ENCODE measurements at places on chromosomes 3 and 15. TPM values are rescaled to one million over a fixed set of nuclear protein-coding genes. Genes with fewer than 3 reads are reported as not detected.

DNA sequence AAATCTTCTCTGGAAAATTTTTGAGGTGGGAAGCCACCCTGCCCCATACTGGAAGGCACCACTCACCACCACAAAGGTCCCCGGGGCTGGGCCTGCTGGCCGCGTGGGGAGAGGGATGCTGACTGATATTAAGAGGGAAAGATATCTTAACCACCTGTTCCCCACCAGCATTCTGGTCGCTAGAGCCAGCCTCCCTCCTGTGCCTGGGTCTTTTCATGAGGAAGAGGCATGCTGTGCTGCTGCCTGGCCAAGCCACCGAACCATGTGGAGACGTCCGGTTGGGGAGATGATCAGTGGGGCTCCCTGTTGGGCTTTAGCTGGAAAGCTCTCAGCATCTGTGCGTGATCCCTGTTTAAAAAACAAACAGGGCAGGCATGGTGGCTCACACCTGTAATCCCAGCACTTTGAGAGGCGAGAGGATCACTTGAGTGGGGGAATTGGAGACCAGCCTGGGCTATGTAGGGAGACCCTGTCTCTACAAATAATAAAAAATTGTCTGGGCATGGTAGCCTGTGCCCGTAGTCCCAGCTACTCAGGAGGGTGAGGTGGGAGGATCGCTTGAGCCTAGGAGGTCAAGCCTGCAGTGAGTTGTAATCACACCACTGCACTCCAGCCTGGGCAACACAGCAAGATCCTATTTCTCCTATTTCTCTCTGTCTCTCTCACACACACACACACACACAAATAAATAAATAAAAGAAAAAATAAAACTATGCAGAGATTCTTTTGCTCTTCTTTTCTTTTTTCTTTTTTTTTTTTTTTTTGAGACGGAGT, 1.0 kb downstream of the KLHL18 start:
- peak overlapping the region; percentile 89 for H3K4me3 ChIP-seq
- peak overlapping the region; percentile 99 for H3K27ac ChIP-seq
- peaks cover 2% of the 10 kb centered on the region for H3K36me3 ChIP-seq
- DNase-seq, result peak; percentile 3
- H3K4me1 ChIP-seq, result no peaks in the 10 kb centered on the region
- no peaks in the 10 kb centered on the region for H3K27me3 ChIP-seq

DNA sequence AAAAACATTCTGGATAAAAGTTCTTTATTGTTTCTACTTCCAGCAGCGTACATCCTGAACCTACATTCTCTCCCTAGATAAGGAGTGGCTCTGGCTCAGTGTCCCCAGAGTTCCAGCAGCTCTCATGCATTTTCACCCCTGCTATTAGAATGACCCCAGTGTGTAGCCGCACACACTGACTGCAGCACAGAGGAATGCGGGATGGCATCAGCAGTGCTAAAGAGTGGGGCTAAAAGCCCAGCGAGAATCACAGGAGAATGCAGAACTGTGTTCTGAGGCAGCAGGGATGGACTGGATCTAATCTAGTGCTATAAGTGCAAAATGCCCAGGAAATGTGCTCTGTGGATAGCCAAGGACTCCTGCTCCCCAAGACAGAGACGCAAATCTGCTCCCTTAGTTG, 66.4 kb upstream of the TJP1 start:
- no peak overlapping the region for H3K27ac ChIP-seq
- DNase-seq, result peak; percentile 80
- H3K4me3 ChIP-seq, result no peak overlapping the region
- peaks cover 5% of the 10 kb centered on the region for H3K4me1 ChIP-seq

DNA sequence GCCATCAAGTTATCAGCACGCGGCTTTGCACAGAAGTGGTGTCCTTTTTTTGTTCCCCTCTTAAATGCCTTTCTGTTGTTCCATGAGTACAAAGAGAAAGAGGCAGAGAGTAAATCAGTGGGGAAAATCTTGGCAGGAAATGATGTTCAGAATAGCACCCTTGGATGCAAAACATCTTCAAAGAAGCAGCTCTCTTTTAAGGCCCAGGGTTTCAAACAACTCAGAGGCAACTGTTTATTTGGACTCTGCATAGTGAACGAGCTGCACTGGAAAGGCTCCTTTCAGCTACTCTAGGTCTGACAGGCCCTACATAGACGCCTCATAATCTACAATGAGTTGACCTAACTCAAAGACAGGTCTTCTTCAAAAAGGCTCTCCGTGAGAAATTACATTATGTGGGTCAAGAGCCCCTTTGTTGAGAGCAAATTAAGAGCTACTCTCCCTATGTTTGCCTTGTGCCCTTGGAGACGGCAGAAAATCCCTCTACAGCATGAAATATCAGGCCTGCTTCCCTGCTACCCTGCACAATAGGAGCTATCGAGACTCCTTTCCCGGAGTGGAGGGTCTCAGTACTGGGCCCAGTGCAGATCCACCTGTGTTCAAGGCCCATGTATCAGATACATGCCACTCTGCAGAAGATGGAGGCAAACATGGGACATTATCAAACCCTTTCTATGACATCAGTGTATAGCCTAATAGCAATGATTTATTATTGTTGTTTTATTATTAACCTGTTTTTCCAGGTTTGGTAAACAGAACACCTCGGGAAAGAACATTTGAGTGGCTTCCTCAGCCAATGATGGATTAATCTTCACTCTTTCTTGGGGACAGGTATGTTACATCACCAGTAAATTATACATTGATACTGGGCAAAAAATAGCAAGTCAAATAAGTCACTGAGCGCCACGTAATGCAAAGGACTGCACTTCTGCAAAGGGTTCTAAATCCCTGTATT, 53.1 kb downstream of the HEG1 start:
- H3K36me3 ChIP-seq, result peaks cover 25% of the 10 kb centered on the region
- H3K27ac ChIP-seq, result no peak overlapping the region
- no peak overlapping the region for H3K4me3 ChIP-seq

DNA sequence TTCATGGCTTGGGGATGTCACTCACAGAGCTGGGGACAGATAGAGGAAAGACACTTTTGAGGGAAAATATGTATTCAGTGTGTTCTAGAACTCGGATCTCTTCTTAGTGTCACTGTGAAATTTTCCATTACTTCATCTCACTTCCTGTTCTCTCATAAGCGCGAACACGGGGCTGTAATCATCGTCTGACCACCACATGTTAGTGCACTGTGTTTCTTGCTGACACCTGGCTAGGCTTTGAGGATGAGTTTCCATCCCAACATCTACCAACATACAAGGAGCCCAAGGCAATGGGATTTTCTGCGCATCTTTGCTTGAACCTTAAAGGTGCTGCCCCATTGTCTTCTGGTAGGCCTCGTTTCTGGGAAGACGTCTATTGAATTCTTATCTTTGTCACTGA, 84.0 kb downstream of the LIPC start:
- H3K4me3 ChIP-seq, result no peak overlapping the region
- H3K27ac ChIP-seq, result no peak overlapping the region
- no peak for DNase-seq
- no peaks in the 10 kb centered on the region for H3K27me3 ChIP-seq
- no peaks in the 10 kb centered on the region for H3K36me3 ChIP-seq

DNA sequence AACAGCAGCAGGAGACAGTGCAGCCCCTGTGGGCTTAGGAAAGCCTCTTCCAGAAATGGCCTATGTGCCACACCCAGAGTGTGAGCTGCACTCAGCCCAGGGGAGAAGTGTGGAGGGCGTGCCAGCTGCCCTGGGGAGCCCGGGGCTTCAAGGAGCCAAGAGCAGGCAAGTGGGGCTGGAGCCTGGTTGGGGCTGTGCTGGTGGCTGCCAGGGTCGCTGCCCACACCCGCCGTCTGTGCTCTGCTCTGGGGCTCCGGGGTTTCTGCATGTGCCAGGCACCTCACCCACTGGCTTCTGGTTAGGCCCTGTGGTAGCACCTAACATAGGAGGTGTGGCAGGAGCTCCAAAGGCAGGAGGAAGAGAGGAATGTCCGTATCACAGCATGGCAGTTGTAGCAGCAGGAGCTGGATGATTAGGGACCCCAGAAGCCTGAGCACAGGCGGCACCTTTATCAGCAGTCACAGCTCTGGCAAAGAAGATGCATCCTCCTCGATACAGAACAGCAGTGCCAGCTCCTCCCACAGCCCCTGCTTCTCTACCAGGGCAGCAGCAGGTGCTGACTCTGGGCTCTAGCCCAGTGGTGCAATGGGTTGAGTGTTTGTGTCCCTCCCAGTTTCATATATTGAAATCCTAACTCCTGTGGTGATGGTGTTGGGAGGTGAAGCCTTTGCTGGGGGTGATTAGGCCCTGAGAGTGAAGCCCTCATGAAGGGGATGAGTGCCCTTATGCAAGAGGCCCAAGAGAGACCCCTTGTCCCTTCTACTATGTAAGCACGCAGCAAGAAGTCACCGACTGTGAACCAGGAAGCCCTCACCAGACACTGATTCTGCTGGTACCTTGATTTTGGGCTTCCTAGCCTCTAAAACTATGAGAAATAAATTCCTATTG, 70.0 kb upstream of the KLF13 start:
- H3K4me3 ChIP-seq, result no peak overlapping the region
- no peak for DNase-seq
- H3K4me1 ChIP-seq, result no peaks in the 10 kb centered on the region
- H3K36me3 ChIP-seq, result no peaks in the 10 kb centered on the region
- no peak overlapping the region for H3K27ac ChIP-seq

Gene HESX1
- total RNA-seq, result 0.99 TPM

GRCh38 chr3:126677862-126678503, 23.1 kb upstream of the TXNRD3 start:
- no peaks in the 10 kb centered on the region for H3K4me1 ChIP-seq
- H3K4me3 ChIP-seq, result no peak overlapping the region
- peaks cover 8% of the 10 kb centered on the region for H3K27me3 ChIP-seq
- DNase-seq, result no peak
- no peak overlapping the region for H3K27ac ChIP-seq

- H3K4me3 ChIP-seq, result no peak overlapping the region
- H3K27ac ChIP-seq, result no peak overlapping the region
- H3K27me3 ChIP-seq, result no peaks in the 10 kb centered on the region
- no peaks in the 10 kb centered on the region for H3K36me3 ChIP-seq
These were observed 152.3 kb upstream of the SNTN start for GRCh38 chr3:63500196-63500595.

DNA sequence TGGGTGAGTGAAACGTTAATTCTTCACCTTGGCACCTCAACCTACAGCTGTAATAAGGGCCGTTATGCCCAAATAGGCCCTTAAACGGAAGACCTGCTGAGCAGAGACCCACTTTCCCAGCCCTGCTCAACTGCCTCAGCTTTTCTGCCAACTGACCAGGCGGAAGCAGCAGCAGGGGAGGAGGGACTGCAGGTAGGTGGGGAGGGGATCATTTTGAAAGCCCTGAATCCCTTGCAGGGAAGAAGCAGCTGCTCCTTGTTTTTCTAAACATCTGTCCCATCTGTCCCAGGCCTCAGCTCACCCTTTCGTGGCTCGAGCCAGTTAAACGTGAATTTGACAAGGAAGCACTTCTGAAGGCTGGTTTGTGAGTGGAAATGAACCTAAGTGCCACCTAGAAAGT, 978 bp upstream of the CMC1 start:
- no peak overlapping the region for H3K4me3 ChIP-seq
- no peak for DNase-seq
- H3K4me1 ChIP-seq, result peaks cover 3% of the 10 kb centered on the region
- H3K36me3 ChIP-seq, result no peaks in the 10 kb centered on the region

Gene LRIG1
- total RNA-seq, result 104 TPM

DNA sequence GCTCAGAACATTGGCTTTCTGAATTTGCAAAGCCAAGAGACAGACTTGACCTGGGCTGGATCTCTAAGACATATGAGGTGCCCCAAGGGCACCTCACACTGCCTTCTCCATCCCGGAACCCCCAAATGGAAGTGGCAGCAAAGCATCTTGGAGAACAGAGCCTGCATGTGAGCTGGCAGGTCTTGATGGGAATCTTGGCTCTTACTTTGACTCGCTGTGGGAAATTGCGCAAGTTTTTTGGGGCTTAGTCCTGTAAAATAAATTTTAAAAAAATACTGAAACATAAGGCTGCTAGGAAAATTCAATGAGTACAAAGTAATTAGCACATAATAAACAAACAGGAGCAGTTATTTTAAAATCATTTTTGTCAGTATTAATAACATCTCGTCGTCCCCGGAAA, 13.7 kb upstream of the SEC22A start:
- H3K27ac ChIP-seq, result no peak overlapping the region
- no peaks in the 10 kb centered on the region for H3K36me3 ChIP-seq
- no peaks in the 10 kb centered on the region for H3K4me1 ChIP-seq
- peak; percentile 27 for DNase-seq
- no peak overlapping the region for H3K4me3 ChIP-seq
- H3K27me3 ChIP-seq, result no peaks in the 10 kb centered on the region

Gene IQCF5
- not detected for total RNA-seq

Gene DUOX1
- total RNA-seq, result not detected

GRCh38 chr3:175836617-175837016, 977.5 kb downstream of the NAALADL2 start:
- H3K36me3 ChIP-seq, result no peaks in the 10 kb centered on the region
- H3K4me1 ChIP-seq, result no peaks in the 10 kb centered on the region
- DNase-seq, result no peak
- H3K27ac ChIP-seq, result no peak overlapping the region
- H3K27me3 ChIP-seq, result no peaks in the 10 kb centered on the region
- H3K4me3 ChIP-seq, result no peak overlapping the region

- H3K4me3 ChIP-seq, result no peak overlapping the region
- no peaks in the 10 kb centered on the region for H3K27me3 ChIP-seq
- no peaks in the 10 kb centered on the region for H3K36me3 ChIP-seq
These were observed 55.1 kb upstream of the PLXNA1 start for GRCh38 chr3:126927846-126928245.

Gene LDHAL6B
- total RNA-seq, result not detected

DNA sequence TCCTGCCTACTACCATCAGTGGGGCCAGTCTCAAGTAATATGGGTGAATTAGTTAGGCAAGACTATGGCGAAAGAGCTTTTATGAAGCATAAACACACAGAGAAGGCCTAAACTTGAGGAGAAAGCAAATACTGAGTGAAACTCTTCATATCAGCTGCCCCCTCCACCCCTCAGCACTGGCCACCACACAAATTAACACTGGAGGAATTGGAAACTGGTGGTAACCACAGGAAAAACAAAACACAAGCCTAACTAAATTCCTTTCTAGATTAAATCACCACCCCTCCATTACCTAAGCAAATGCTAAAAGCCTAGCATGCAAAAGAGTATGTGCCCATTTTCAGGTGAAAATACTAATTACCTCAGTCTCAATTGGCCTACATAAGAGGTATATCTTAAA, 774.7 kb upstream of the NECTIN3 start:
- no peaks in the 10 kb centered on the region for H3K27me3 ChIP-seq
- no peak overlapping the region for H3K4me3 ChIP-seq
- no peak overlapping the region for H3K27ac ChIP-seq
- H3K4me1 ChIP-seq, result no peaks in the 10 kb centered on the region

GRCh38 chr3:31680072-31680870, 147.5 kb downstream of the STT3B start:
- DNase-seq, result peak; percentile 6
- H3K4me1 ChIP-seq, result no peaks in the 10 kb centered on the region
- H3K36me3 ChIP-seq, result no peaks in the 10 kb centered on the region

- no peak for DNase-seq
- H3K27me3 ChIP-seq, result no peaks in the 10 kb centered on the region
- no peaks in the 10 kb centered on the region for H3K4me1 ChIP-seq
- no peak overlapping the region for H3K27ac ChIP-seq
These were observed 254.8 kb downstream of the ZBTB20 start for GRCh38 chr3:114892131-114892879.

Gene SLC28A1
- total RNA-seq, result not detected

GRCh38 chr3:14283092-14283812, 104.6 kb downstream of the LSM3 start:
- peaks cover 4% of the 10 kb centered on the region for H3K27me3 ChIP-seq
- H3K4me3 ChIP-seq, result no peak overlapping the region
- DNase-seq, result no peak
- no peaks in the 10 kb centered on the region for H3K36me3 ChIP-seq

Gene PLA2G4F
- total RNA-seq, result not detected

Measured in fibroblast of lung (primary cell).